ENCODE measurements at places on chromosomes 12 and 14.

DNA sequence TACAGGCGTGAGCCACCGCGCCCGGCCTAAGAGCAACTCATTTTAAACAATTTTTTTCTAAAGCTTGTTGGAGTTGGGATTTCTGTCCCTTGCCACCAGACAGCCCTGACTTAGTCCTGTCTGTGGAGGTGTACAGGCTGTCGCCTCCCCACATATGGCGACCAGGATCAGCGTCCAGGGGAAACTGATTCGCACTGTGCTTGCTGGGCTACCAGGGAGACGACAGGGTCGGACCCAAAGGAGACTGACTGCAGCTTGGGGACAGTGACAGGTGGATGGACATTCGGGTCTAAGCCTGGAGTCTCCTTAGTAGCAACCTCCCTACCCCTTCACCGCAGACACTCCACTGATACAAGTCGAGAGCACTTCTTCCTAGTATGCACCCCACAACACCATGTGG is 40.3 kb downstream of the TRAFD1 start:
- DNase-seq = no peak

DNA sequence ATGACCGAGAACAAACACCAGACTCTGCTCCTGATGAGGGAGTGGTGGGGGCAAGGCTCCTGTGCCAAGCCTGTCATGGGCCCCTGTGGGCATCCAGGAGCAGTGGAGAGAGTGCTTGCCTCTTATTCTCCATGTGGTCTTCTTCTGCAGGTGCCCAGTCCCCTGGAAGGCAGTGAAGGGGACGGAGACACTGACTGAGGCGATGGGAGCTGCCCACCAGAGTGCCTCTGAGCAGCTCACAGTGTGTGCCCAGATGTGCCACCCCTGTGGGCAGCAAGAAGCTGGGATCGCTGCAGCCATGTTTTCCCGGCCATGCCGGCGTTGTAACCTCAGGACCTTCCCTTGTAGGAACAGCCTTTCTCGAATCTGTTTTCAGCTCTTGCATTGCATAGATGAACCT is 6.4 kb upstream of the EP400 start:
- no peak for DNase-seq

- no peak for DNase-seq
These were observed 151.0 kb downstream of the BCAT1 start for GRCh38 chr12:24797901-24798300.

- DNase-seq = no peak
These were observed 1.6 kb downstream of the OAS3 start for GRCh38 chr12:112939761-112940381.

DNA sequence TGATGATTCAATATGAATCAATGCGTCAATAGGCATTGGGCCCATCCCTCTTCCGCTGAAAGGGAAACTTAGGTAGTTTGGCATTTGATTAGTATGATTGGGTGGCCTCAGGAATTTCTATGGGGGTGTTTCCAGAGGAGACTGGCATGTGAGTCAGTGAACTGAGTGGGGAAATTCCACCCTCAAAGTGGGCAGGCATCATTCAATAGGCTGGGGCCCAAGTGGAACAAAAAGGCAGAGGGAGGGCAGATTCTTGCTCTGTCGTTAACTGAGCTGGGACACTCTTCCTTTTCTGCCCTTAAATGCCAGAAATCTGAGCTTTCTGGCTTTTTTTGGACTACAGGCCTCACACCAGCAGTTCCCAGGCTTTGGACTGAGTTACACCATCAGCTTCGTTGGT is 373.5 kb downstream of the RPS29 start:
- no peak for DNase-seq

Data from large intestine (tissue), 12 donors.